ENCODE measurements at places on chromosomes 11 and 22.

- DNase-seq, result no peak
Observed at GRCh38 chr22:17540481-17540880, 22.8 kb upstream of the SLC25A18 start.

DNA sequence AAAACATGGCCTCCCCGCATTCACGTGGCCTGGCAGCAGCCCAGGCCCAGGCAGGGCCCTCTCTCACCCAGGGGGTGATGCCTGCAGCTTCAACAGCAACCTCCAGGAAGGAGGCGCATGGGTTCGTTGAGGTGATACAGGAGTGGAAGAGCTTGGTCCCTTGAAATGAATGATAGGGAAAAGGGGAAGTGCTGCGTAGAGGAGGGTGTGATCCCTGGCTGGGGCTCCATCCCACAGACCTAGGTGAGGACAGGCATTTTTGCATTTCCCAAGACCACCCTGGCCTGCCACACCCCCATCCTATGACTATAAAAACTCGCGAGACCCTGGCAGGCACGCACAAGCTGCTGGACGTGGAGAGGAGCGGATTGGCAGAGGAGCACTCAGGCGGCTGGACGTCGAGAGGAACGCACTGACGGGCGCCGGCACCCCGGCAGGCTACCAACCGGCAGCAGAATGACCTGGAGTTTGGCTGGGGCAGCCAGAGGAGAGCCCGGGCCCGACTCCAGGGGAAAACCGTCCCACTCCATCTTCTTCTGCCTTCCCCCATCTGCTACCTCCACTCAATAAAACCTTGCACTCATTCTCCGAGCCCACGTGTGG, 32.6 kb downstream of the RTN4R start:
- DNase-seq, result no peak

GRCh38 chr22:40040927-40041326, 46.2 kb downstream of the FAM83F start:
- peak; percentile 91 for DNase-seq

DNA sequence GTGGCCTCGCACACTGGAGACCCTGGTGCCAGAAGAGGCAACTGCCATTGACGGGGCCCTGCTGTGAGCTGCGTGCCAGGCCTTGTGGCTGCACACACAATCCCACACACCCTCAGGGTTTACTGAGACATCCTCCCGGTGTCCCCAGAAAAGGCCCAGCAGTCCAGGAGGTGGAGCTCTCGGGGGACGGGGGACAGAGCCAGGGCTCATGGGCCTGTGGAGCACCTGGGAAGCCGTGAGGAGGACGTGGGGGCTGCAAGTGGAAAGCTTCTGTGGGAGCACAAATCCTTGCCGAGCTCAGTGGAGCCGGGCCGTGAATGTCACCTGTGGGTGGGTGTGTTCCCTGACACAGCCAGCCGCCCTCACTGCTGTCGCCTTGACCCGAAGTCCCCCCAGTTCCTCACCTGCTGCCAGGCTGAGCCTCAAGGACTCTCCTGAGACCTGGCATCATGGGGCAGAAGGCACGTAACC, 609.7 kb downstream of the TBC1D22A start:
- DNase-seq, result no peak

DNA sequence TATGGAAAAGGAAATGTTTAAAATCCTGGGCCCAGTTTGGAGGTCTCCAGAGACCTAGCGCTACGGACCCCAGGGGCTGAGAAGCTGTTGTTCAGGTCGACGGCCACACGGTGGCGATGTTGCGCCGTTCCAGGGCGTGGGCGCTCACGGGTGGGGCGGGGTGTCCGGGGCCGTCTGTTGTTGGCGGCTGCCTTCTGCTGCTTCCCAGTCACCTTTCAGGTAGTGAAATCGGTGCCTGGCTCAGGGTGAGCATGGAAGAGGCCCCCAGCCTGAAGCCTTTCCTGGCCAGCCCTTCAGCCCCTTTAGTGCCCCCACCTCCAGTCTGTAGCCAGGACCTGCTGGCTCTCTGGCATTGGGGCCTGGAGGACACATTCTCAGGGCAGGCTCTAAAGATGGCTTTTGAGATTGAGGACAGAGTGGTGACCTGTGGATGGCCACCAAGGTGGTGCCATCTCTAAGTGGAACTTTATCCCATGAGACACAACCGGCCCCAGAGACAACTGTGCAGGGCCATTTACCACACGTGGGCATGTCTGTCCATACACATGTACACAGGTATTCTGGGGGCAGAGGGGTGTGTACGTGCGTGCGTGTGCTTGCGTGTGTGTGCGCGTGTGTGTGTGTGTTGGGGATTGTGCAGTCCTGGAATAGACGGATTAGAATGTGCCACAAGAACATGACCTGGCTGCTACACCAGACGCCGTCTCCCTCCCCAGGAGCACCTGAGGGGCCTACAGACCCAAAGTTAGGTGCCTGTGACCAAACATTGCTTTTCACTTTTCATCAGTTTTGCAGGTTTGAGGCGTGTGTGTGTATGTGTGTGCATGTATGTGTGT, 53.8 kb downstream of the ST14 start:
- no peak for DNase-seq

DNA sequence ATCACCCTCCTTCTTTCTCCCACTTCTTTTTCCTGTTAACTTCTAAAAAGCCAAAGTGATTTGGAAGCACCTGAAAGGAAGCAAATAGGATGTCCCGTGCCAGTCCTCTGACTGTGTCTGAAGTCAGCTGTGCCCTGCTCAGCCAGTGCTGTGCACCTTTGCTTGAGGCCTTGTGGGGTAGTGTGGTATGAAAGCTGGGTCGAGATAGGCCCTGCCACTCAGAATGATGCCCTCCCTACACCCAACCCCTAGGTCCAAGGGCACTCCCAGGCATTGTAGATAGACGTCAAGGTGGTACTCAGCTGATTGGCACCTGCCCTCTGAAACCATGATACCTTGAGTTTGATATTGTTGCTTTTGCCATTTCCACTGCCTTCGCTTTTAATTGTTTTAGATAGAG, 83.6 kb upstream of the RASSF10 start:
- DNase-seq, result no peak

GRCh38 chr22:38305471-38306448, 11.5 kb downstream of the CSNK1E start:
- DNase-seq, result no peak
